HT-29 (cell line): ENCODE measurements at places on chromosomes 2 and 18. TPM values are rescaled to one million over a fixed set of nuclear protein-coding genes. Genes with fewer than 3 reads are reported as not detected.

Gene BMP10
- not detected in 2 replicates for total RNA-seq

DNA sequence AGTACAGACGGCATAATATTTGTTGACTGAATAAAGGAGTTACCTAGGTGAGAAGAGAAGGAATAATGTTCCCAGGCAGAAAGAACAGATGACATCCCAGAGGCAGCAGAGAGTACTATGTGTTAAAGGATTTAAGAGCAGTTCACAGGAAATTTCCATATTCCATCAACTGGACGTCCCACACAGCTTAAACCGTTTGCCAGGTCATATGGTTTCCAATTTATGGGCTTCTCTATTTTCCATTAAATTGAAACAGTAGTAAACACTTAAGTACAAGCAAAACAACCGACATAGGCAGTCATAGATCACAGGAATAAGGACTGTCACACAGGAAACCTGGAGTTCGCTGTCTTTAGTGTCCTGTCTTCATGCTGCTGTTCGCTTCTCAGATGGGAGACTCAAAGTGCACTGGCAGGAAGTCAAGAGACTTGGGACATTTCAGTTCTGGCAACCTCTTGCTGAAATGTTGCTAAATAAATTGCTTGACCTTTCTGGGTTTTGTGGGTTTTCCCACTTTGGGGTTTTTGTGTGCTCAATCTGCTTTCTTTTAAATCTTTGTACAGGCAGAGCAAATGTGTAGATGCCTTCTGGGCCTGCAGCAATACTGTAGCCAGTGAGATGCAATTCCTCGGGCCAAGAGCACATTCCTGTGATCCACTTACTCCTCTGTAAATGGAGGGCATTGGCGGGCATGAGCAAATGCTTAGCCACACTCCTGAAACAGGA lies 5.8 kb upstream of the PIEZO2 start:
- no peak for DNase-seq

Gene OLA1
- 50.7 and 62.9 TPM in 2 replicates for total RNA-seq

- DNase-seq: no peak
Observed at GRCh38 chr2:85840091-85840490, 48.7 kb downstream of the ST3GAL5 start.

- peak; percentile 10 for DNase-seq
Observed at GRCh38 chr2:11368059-11368572, 23.7 kb upstream of the ROCK2 start.

GRCh38 chr2:63434024-63435001 lies 154.0 kb downstream of the WDPCP start:
- DNase-seq: no peak

DNA sequence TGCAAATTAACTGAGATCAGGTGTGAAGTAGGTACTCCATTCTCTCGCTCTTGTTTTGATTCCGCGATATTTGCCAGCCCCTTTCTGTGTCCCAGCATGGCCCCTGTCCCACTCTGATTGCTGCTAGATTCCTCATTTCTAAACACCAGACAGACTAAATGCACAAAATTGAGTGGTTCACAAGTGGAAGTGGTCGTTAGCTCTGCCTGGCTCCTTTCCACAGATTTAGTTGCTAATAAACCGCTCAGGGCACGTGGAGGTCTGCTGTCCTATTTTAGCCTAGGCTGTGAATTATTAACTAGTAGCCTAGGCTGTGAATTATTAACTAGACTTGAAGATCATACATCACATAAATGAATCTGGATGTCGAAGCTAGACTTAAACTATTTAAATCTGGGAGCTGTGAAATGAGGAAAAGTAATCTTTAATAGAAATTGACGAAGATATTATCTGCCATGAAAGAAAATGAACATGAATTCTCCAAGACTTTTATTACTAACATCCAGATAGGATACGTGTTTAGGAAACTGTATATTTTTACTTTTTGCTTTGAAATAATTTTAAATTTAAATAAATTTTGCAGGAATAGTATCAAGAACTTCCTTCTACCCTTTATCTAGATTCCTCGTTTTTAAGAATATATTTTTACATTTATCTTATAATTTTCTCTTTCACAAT lies 3.7 kb downstream of the IL1RL2 start:
- peak; percentile 51 for DNase-seq

Gene MYO5B
- 29.3 and 35.9 TPM in 2 replicates for total RNA-seq

DNA sequence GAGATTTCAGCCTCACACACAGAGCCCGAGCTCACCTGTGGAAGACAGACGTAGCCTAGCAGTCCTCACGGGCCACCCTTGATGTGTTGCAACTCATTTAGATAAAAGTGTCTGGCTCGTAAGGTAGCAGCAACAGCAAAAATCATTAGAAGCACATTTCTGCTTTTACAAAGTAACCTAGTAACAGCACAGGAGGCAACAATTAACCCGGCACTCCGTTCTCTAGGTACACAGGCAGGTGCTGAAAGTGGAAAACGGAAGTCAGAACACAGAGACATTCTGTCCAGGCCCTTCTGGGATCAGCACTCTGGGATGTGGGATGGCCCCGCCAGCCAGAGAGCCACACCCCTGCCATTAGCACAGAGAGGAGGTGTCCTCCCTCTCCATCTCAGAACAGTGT lies 99.3 kb downstream of the KLHL29 start:
- DNase-seq: no peak

- no peak for DNase-seq
Observed at GRCh38 chr2:150750720-150751119, 263.3 kb upstream of the RND3 start.
